CD4-positive, alpha-beta T cell treated with Interleukin-10 for 1 hour (primary cell): ENCODE measurements at places on chromosomes 3 and 15.

- DNase-seq: no peak
Measured at GRCh38 chr3:194607592-194608389, 25.4 kb downstream of the TMEM44 start.

DNA sequence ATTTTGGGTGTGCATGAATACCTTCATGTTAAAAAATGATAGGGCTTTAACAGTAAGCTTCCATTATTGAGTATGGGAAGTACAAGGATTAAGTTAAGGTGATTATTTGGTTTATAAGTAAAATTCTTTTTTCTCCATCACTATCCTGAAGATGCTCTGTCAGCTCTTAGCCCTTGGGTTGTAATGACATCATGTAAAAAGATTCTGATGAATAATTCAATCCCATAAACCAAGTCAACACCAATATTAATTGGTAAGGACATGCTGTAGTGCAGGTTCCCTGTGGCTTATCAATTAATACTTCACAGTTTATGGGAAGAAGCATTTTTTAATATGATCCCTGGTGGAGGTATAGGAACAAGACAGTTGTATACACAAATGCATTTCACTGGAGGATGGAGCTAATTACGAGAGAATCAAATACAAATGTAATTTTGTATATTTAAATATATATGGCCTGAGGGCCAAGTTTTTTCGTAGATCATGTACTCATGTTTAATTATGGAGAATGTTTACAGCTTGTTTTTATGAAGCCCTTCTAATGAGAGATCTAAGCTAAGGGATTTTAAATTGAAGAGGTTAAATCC is 87.6 kb downstream of the SLC49A4 start:
- no peak for DNase-seq

DNA sequence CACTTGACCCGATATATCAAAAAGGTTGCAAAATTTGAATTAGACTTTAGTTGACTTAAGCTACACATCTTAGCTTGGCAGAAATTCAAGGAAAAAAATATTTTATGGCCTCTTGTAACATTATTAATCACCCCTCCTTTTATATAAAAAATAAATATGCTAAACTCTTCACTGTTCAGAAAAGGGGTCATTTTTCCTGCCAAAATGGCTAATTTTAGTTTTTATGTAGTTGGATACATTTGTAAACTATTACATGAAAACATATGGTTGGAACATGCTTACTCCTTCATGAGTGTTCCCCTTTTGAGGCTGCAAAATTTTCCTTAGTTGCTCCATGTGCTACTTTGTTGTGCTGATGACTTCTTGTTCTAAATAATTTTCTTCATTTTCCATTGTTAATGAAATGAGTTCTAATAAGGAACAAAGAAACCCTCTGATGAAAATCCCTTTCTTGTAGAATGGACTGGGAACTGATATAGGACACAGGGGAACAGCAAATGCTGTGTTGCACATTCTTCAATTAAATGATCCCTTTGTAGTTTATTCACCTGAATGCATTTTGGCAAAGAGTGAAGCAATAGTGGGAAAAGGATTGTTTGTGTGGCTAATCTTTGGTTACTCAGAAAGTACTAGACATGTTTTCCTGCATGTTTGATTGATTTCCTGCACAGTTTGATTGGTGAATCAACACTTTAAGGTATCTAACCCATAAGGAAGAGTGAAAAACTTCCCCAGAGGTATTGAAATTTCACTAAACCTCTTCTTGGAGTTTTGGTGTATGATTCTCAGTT is 349.3 kb downstream of the TIGIT start:
- no peak for DNase-seq

DNA sequence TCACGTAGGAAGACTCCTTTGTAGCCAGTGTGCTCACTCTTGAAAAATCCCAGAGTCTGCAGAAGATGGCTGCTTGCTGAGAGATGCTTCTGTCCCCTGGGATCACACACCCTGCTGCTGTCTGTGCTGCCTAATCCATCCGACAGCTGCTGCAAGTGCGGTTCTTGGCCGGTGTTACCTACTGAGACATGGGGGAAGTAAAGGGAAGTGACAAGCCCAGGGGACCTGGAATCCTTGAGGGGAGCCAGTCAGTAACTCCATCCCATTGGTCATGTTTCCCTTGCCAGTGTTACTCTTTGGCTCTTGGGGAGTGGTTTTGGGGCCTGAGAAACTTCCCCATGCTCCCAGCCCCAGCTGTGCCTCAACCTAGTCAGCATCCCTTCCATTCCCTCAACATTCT is 8.3 kb upstream of the CPNE9 start:
- no peak for DNase-seq

DNA sequence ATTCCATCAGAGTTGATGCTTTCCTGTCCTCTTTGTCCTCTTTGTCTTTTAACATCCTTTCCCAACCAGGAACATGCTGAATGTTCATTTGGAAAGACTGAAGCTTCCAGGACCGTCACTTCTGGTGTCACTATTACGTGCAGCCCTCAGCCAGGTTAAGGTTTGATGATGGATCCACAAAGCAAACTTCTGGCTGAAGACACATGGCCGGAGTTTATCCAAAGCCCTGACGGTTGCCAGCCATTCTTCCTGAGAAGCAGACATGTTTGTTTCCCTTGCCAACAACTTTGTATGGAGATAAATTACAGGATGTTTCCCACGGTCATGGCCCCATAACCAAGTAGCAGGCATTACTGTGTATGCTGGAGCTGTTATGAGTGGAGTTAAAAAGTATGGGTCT is 236.9 kb downstream of the THSD4 start:
- no peak for DNase-seq

GRCh38 chr3:109224333-109224732 is 87.8 kb downstream of the C3orf85 start:
- no peak for DNase-seq

DNA sequence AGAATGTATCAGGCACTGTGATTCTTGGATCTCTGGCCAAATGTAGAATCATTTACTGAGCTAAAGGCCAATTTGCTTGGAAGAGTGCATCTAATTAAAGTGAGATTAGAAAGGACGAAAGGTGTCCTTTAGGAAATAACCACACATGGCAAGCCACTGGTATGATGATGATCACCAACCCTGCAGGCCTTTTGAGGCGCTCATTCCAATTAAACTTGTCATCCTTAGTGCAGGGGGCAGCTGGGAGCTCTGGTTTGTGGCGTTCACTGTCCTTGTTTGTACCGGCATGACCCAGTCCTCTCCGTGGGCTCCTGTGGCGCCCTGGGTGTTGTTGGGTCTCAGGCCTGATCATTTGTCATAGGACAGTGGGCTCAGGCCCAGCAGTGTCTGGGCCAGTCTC is 11.0 kb downstream of the LIMD1 start:
- no peak for DNase-seq

DNA sequence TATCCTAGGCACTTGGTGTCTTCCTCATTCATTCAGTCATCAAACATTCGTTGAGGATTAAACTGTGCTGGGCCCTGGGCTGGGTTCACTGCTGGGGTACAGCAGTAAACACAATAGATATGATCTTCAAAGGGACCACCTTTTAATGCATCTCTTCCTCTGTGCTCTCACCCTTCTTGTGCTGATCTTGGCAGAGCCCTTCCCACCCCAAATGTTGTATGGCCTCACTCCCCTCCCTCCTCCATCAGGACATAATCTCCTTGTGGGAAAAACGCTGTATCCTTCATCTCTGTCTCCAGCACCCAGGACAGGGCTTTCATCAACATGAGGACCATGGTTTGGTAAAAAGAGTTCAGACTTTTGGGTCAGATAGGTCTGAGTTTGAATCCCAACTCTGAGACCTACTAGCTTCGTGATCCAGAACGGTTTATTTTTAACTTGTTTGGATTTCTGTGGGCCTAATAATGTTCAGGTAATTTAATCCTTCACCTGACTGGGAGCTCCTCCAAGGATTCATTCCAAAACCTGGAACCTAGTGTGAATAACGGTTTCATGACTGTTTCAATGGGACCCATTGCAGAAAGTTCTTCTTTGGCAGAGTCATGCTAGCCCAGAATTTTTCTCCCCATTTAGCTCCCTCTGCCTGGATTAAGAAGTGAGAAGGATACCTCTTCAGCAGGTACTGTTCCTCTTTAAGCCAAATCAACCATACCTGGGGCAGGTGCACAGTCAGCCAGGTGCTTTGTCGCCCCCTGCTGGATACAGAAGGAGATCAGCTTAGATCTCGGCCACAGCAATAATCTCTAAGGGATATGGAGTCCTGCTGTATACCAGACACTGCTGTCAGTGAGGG is 5.2 kb upstream of the WNT7A start:
- DNase-seq: peak; percentile 85

- DNase-seq: no peak
Measured at GRCh38 chr3:128573707-128574162, 76.9 kb downstream of the RPN1 start.

GRCh38 chr15:94001255-94001801 is 230.0 kb upstream of the MCTP2 start:
- no peak for DNase-seq

DNA sequence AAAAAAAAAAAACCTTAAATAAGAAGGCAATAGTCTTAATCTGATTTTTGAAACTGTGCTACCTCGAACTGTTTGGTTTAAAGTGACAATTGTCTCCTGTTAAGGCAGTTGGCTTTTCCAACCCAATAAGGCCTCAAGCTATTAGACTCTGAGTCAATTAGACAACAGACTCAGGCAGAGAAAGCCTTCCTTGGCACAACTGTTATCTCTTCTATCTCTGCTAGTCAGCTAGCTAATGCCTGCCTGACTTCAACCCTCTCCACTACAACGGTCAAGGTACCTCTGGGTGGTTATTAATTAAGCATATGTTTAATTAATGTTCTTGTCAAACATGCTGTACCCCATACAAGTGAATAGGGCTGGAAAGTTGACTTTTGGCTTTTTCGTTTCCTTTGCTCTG is 110.2 kb upstream of the NLGN1 start:
- DNase-seq: no peak

- DNase-seq: no peak
Measured at GRCh38 chr3:98730338-98730737, 32.8 kb upstream of the ST3GAL6 start.

- no peak for DNase-seq
Measured at GRCh38 chr3:125079675-125080045, 23.9 kb upstream of the HEG1 start.

GRCh38 chr3:62088472-62089104 is 284.8 kb downstream of the FEZF2 start:
- DNase-seq: no peak

DNA sequence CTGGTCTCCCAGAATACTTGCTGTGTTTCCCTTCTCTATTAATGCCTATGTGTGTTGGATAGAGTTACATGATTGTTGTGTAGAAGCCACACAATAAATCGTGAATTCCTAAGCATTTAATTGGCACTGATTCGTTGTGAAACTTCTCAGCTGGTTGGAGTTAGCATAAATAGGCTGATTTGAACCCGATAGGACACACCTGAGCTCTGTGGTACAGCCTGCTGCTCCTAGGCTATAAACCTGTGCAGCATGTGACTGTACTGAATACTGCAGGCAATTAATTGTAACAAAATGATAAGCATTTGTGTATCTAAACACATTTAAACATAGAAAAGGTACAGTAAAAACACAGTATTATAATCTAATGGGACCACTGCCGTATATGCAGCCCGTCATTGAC is 4.9 kb downstream of the ACAD11 start:
- DNase-seq: no peak

DNA sequence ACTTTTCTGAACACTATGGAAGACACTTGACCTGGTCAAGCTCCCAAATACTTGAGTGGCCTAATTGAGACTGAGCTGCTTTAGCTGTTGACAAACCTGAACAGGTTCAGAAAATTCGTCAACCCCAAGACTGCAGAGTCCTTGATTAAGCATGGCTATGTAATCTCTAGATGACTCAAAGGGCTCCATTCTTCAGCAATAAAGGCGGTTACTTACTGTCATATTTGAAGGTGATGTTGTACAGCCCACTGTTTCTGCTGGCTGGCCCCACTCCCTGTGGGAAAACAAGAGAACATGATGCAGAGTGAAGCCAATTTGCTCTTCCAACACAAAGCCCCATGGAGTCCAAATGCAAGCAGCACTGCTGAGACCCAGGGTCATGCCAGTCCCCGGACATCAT is 45.1 kb downstream of the IL17RD start:
- DNase-seq: no peak

DNA sequence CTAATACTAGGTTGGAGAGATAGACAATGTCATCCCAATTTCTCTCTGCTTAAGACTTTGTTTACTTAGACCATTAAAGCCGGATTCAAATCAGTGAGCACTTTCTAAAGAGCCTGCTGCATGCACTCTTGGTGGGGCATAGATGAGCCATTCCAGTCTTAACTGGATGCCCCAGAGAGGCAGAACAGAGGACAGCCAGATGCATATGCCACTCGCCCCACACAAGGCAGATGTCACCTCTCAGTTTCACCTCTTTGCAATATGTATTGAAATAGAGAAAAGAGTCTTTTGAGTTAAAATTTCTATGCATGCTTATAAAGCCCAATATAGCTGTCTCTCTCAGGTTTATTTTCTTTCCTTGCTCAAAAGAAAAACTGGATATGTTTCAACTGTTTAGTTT is 89.5 kb downstream of the LARS2 start:
- no peak for DNase-seq

GRCh38 chr3:4850211-4850927 is 128.9 kb upstream of the BHLHE40 start:
- peak; percentile 53 for DNase-seq

- DNase-seq: no peak
Measured at GRCh38 chr3:197527569-197527968, 28.2 kb downstream of the BDH1 start.

DNA sequence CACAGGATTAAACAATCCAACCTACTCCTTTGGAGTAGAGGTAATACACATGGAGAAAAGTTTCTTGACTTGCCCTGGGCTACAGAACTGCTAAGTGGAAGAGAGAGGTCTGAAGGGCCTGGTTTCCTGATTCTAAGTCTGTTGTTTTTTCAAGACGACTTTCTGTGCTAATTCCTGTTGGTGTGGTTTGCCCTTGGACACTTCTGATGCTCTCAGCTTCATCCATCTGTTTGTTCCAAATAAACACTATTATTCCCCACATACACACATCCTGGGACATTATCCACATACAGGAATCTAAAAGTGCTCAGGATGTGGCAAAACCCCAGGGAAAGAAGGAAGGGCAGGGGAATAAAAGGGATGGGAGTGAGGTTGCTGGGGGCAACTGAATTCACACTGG is 393.5 kb upstream of the TBL1XR1 start:
- no peak for DNase-seq

DNA sequence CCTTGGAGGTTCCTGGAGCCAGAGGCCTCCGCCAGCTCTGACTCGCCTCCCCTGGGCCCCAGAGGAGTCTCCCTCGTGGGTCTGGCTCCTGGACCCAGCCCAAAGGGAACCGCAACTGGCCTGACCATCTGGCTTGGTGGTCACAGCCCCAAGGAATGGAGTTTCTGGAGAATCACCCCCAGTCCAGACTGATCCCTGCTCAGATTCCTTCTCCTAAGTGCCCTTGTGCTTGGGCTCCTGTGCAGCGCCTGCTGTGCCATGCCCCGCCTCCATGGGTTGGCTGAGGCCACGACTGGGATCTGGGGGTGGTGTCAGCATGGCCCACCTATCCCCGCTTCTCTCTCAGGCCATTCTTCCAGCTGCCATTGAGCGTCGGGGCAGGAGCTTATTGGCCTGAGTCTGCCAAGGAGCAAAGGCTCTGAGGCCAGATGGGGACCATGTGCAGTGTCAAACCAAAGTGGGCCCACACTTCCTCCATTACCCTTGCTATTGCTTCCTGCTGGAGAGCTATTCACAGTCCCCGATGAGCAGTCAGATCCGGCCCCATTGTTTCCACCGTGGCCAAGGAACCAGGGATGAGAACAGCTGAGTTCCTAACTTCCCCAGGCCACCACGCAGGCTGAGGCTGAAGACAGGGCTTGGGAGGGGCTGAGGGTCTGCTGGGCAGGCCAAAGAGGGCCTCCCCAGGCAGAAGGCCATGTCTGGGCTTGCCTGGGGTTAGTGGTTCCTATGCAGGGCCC is 19.0 kb downstream of the CSPG4 start:
- no peak for DNase-seq
